ENCODE measurements at places on chromosomes 1 and 21. TPM values are rescaled to one million over a fixed set of nuclear protein-coding genes. Genes with fewer than 3 reads are reported as not detected.

Gene LCE2D
- total RNA-seq: not detected

Gene ST3GAL3
- total RNA-seq: 14.3 TPM

Gene RCSD1
- 0.15 TPM for total RNA-seq

Gene PCP4
- not detected for total RNA-seq

Measured in epithelial cell of umbilical artery (primary cell).